ENCODE measurements at places on chromosomes 6 and 20.

DNA sequence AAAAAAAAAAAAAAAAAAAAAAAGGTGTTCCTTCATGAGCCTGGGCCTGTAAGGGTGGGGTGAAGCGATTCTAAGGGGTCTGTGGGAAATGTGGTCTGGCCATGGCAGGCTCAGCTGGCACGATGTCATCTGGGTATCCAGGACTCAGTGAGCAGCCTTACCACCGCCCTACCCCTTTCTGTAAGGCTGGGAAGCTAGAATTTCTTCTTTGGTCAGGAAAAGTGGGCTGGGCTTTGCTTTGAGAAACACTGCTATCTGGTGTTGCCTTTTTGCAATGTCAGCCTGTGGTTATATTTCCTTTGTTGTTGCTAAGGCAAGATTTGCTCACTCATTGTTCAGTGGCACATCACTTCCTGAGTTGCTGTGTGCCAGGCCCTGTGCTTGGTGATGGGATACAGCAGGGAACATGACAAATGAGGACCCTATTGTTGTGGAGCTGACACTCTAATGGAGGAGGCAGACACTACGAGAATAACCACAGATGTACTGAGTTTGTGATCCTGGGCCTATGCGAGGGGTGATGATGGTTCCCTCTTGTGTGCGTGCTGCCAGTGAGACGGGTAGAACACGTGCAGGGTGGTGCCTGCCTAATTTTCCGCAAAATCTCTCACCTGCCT is 45.9 kb upstream of the ZNFX1 start:
- DNase-seq, result no peak

- peak; percentile 56 for DNase-seq
Measured at GRCh38 chr6:44667226-44667625, 279.7 kb downstream of the CDC5L start.

- no peak for DNase-seq
Measured at GRCh38 chr6:157645201-157645795, 177.7 kb upstream of the SNX9 start.

- no peak for DNase-seq
Measured at GRCh38 chr20:37401282-37401929, 55.5 kb downstream of the SRC start.

DNA sequence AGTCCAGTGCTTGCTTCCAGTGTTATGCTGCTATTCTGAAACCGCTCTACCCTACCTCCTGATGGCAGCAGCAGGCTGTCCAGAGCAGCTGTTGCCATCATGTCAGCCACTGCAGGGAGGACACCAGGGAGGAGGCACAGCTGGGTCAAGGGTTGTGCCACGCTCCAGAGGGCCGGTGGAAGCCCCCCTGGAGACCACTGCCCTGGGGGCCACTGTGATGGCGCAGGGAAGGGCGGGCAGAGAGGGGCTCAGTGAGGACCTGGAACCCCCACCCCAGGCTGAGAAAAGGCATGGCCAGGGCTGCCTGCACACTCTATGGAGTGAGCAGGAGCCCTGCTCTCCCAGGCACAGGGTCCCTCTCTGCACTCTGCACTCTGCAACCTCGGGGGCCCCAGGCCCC is 271.3 kb upstream of the BTBD3 start:
- no peak for DNase-seq

DNA sequence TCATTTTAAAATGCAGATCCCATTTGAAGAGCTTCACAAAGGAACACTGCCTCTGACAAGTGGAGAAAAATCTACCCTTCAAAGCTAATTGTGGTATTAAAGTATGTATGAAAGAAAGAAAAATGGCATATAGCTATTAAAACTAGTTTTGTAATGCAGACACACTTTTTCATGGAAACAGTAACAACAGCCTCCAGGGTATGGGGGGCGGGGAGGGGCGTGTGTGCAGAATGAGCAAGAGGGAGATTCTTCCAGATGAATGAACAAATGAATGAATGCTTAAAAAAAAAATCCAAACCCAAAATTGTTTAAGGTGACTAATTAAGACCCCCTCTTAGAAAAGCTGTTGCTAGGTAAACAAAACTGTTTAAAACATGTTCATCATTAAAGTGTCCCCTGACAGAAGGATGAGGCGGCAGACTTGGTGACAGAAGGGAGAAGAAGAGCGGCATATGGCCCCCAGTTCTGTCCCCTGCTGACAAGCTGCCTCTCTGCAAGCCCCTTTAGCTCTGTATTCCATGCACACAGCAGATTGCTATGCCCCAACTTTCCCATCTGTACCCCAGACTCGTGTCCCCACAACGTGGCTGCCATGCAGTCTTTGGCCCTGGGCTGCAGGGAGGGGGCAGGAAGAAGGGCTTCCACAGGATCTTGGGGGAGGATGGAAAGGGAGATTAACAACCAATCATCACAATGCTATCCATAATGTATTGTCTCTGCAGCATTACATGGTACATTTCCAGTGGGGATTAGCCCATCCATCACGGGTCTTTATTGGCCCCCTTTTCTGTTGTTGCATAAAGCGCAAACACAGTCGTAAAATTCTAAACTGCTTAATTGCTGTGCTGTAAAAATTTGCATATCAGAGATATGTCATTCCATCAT is 108.4 kb upstream of the OLIG3 start:
- no peak for DNase-seq

DNA sequence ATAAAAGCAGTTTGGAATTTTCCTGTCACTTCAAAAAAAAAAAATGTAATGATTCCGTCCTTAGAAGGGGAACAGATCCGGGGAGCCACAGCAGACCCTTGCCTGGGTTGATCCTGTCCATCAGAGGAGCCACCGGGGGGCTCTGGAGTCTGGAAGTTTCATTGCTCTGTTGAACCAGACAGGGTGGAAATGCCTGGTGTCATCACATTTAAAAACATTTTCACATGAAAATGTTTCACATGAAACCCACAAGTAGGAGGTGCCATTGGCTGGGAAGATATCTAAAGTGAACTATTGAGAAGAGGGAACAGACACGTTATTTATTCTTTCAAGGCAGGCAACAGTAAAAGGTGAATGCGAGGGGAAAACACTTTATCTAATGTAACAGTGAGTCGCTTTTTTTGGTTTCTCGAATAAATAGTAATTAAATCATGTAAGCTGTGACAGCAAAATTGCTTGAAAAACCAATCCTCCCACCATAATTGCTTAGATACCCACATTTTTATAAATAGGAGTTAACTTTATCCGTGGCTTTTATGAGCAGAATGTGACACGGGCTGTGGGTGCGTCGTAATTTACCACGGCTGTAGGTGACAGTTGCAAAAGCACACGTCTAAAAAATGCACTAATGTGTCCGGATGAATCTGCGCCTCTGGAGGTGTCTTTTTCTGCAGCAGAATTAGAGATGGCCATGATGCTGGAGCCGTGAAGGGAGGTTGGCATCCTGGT is 323.4 kb downstream of the TAF4 start:
- no peak for DNase-seq

DNA sequence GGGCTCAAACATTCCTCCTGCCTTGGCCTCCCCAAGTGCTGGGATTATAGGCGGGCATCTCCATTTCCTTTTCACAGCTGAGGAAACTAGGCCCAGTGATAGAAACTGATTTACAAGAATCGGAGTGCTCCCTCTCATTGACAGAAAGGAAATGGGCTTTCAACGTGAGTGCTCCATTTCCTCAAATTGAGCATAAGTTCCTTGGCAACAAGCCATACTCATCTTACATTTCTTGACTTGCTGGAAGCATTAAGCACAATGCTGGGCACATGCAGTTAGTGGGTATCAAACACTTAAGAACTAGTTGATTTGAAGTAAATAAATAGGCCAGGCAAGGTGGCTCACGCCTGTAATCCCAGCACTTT is 54.7 kb downstream of the FGD2 start:
- DNase-seq, result no peak

GRCh38 chr20:63536241-63536977 is 767 bp downstream of the PTK6 start:
- DNase-seq, result peak; percentile 51

DNA sequence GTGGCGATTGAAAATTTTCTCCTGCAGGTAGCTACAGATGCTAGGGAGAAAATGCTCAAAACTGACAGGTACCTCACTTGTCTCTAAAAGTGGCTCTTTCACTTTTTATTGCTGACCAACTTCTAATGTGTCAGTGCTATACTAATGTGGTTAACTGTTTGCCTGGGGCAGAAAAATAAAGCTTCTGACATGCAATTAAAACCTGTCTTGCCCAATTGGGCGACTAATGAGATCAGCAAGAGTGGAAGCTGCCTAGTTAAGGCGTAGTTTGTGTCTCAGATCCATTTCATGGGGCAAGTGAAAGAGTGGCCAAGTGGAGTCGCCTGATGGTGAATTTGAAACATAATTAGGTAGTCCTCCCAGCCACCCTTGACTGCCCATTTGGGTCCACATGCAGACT is 193.3 kb downstream of the TSHZ2 start:
- DNase-seq, result no peak

DNA sequence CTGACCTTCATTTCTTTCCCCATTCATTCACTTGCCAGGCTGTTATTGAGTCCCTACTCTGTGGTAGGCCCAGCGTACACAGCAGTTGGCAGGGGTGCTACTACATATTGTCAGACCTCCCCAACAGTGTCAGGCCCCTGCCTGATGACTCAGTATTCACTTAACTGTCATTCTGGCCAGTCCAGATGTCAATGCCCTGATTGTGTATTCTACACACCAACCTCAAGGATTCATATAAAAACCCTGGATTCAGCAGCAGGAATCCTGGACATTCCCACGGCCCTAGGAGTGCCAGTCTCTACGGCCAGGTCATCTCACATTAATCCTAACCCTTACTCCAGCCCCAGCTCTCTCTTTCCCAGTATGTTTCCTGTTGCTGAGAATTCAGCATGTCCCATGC is 151.5 kb downstream of the TASP1 start:
- DNase-seq, result no peak

DNA sequence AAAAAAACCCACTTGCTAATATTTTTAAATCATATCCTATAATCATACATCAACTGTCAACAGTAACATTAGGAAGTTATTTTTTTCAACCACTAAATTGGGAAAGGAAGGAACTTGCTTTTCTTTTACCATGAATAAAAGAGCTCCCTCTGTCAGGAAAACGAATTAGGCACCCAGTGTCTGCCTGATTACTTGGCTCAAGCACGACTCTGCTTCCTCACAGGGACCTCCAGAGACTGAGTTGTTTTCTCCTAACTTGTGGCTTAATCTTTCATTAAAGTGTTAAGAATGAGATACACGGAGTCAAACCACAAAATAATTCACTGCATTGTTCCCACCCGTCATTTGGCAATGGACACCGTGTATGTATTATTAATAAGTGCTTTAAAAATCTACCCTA is 1405.1 kb upstream of the EYS start:
- DNase-seq, result no peak

- no peak for DNase-seq
Measured at GRCh38 chr20:62537649-62538292, 62.0 kb upstream of the GATA5 start.

DNA sequence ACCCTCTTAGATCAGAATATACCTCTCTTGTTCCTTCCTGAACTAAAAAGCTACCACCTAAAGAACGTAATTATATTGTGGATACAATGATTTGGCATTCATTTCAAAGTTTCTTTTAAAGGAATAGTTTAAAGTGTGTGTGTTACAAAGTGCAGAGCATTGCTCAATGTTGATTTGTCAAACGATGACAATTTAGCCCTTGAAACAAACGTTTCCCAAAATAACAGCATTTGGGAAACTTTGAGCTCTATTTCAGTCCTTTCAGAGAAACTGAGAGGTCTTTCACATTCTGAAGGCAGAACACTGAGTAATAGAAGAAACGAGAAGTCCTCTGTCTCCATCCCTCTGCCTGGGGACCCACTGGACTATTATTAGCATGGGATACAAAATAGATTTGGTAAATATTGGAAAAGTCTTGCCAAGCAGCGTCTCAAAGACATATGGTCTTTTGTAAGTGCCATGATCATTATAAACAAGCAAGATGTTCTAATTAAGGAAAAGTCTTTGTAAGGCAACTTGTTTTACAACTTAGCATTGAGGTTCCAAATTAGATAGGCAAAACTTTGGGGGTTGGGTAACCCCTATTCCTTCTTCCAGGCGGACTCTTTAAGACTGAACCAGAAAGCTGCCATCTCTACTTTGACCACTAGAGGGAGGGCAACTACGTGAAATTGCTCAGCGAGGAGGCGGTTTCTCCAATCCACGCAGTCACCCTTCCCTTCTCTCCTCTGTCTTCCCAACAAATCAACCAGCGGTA is 208.8 kb downstream of the RNF144B start:
- DNase-seq, result peak; percentile 21

GRCh38 chr6:134920422-134920821 is 29.5 kb downstream of the ALDH8A1 start:
- DNase-seq, result no peak

- no peak for DNase-seq
Measured at GRCh38 chr6:111080698-111081097, 6.6 kb upstream of the SLC16A10 start.

DNA sequence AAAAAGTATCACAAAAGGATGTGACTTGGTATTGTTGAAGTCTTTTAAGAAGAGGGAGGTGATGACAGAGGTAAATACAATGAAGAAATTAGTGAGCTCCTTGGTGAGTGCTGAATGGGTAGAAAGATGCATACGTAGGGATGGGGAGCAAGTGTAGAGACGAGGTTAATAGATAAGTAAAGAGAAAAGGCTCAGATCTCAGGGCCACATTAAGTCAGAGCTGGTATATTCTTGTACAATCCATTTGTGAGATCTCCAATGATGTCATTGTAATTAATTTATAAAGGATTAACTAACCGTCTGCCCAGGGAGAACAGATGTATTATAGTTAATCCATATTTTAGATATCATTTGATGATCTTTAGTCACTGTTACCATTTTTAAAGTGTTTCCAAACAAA is 43.4 kb downstream of the SMPDL3A start:
- no peak for DNase-seq

- no peak for DNase-seq
Measured at GRCh38 chr6:46216879-46217278, 46.1 kb upstream of the ENPP5 start.

DNA sequence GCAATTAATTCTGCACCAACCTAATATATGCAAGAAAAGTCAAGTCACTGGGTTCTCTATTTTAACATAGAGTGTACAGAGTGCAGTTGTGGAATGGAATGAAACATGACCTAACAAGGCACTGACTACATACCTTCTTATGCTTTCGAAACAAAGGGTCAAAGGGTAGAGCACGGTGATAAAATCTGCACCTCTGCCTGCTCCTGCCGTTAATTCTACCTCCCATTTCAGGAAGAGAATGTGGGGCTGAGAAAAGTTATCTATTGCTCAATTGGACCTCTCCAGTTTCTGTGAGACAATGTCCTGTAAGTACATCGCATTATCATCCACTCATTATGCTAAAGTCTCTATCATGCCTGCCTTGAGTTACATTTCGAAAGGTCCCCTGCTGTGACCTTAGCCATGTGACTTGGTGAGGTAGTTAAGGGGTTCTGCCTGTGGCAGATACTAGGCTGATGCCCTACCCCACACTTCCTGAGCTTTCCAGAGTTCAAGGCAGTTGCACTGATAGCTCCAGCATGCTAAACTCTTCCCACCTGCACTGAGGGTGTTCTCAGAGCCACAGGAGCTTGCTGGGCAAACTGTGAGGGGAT is 14.0 kb upstream of the MOCS1 start:
- no peak for DNase-seq

GRCh38 chr6:129195643-129196042 is 312.7 kb downstream of the LAMA2 start:
- DNase-seq, result no peak

Data from T1000 (cell line).